Cortex of kidney (tissue), 1 donor: ENCODE measurements at places on chromosomes 11 and 22.

DNA sequence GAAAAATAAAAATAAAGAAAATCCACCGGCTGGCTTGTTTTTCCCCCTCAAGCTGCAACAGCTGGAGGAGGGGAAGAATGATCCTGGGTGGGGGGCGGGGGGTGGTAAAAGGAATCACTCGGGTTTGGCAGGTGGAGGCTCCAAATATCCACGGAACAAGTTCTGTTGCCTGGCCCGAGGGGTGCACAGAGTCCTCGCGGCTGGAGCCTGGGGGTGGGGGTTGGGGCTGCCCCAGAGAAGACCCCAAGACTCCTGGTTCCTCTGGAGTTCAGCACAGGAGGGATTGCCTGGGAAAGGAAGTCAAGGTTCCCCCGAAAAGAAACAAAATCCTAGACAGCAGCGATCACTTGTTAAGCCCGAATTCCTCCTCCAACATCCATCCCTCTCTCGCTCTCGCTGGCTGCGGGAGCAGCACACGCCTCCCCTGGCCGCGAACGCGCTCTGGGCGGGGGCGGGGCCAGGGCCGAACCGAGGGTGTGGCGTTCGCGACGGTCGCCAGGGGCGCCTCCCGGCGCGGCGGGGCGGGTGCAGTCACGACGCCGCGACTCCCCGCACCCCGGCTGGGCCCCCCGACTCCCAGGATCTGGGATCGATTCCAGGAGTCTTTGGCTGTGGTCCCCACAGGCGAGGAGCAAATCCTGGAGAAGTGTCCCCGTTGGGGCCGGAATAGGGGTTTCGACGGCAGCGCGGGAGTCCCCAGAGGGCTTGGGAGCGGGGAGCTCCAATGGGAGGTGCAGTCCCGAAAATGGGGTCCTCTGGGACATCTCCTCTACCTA, at the start of gene KCNA4:
Gene KCNA4, minus strand, starts transcription at position 443 of the 776 bp plus-strand sequence. CDS start 4,352 bp downstream, outside the sequence.
- no peak for DNase-seq

- no peak for DNase-seq
These were observed 16.9 kb downstream of the ELFN2 start for GRCh38 chr22:37410174-37411055.

DNA sequence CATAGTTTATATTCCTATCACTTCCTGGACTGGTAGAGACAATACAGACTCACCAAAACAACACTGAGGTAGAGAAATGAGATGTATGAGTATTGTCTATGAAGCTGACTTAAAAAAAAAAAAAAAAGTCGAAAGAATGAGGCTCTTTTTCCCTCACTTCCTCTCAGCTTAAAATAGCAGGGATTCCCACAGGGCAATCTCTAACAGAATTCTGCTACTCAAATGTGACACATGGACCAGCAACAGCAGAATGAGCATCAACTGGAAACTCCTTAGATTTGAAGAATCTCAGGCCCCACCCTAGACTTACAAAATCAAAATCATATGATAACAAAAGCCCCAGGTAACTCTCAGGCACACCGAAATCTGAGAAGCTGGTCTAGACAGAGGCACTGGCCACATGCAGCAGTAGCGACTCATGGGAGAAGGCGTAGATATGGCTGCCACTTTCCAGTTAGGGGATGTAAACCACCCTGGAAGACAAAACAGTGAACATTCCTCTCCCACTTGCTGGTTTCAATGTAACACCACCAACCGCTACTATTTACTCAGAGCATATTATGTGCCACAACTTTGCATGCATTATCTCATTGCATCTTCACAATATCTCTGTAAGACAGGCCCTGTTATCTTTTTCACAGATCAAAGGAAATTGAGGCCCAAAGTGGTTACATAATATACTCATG, 128.0 kb downstream of the RBFOX2 start:
- DNase-seq: no peak

DNA sequence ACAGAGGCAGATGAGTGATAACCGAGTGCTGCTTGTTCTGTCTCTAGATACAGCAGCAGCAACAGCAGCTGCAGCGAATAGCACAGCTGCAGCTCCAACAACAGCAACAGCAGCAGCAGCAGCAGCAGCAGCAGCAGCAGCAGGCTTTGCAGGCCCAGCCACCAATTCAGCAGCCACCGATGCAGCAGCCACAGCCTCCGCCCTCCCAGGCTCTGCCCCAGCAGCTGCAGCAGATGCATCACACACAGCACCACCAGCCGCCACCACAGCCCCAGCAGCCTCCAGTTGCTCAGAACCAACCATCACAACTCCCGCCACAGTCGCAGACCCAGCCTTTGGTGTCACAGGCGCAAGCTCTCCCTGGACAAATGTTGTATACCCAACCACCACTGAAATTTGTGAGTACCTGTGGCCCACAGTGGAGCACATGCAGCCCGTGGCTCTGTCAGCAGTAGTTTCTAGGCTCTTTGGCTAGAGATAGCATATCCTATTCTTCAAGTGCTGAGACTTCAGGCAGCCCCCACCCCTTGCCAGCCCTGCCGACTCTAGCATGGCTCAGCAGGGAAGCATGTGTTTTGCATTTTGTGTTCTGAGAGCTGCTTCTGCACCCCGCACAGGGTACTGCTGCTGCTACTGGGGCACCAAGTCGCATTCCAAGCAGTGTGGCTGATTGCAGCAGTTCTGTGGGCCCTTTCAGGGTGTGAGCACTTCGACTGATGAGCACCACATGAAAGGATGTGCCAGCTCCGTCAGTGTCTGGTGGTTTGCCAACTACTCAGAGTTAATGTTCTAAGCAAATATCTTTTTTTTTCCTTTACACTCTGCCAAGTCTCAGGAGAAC, 59.2 kb downstream of the MED15 start:
- no peak for DNase-seq

GRCh38 chr11:116648247-116649174, 124.3 kb downstream of the BUD13 start:
- DNase-seq: no peak

GRCh38 chr11:110251836-110252235, 44.6 kb downstream of the RDX start:
- DNase-seq: no peak

DNA sequence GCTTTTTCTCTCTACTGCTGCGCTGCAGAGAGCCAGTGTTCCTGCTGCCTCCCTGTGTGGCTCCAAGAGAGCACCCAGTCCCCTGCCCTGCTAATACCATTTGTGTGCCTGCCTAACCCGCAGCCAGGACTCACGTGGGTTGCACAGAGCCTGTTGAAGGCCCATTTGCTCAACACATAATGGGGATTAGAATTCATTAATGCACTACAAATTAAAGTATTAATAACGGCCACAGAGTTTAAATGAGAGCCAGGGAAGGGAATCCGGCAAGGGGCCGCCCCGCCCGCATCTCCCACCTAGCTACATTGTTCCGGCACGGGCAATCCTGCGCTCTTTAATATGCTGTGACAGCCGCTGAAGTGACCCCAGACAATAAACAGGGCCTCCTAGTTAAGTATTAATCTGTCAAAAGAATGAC, 211.3 kb downstream of the NXPE2 start:
- no peak for DNase-seq
